Bronchial smooth muscle cell (primary cell): ENCODE measurements at places on chromosomes 2 and 18. TPM values are rescaled to one million over a fixed set of nuclear protein-coding genes. Genes with fewer than 3 reads are reported as not detected.

HOXD3 gene
- total RNA-seq, result not detected in 2 replicates

COLEC11 gene
- total RNA-seq, result not detected in 2 replicates

OXER1 gene
- total RNA-seq, result under 0.01 and 0.43 TPM in 2 replicates

SP140 gene
- total RNA-seq, result 0.32 and 0.34 TPM in 2 replicates

GRB14 gene
- total RNA-seq, result 0.17 and 4.1 TPM in 2 replicates

LDLRAD4 gene
- total RNA-seq, result 0.16 TPM in 1 of 2 replicates, not detected in the other

NT5C1B gene
- total RNA-seq, result not detected in 2 replicates

MBD2 gene
- total RNA-seq, result 30.4 and 112 TPM in 2 replicates

XDH gene
- total RNA-seq, result 0.16 and 0.17 TPM in 2 replicates

SCG2 gene
- total RNA-seq, result 0.09 and 0.63 TPM in 2 replicates

ZNF521 gene
- total RNA-seq, result 17.0 and 24.8 TPM in 2 replicates

ASTL gene
- total RNA-seq, result not detected in 2 replicates

KCNS3 gene
- total RNA-seq, result under 0.01 and 0.52 TPM in 2 replicates

ST8SIA5 gene
- 0.16 TPM in 1 of 2 replicates, not detected in the other for total RNA-seq

SELENOI gene
- total RNA-seq, result 7.3 and 11.0 TPM in 2 replicates

MOGAT1 gene
- total RNA-seq, result not detected in 2 replicates

KYNU gene
- 1.6 and 13.2 TPM in 2 replicates for total RNA-seq

TMEM198 gene
- total RNA-seq, result 0.95 and 1.3 TPM in 2 replicates

TRPM8 gene
- 0.47 TPM in 1 of 2 replicates, not detected in the other for total RNA-seq

IL1F10 gene
- not detected in 2 replicates for total RNA-seq

FNDC4 gene
- 15.2 and 19.4 TPM in 2 replicates for total RNA-seq

FN1 gene
- total RNA-seq, result 2,780 and 3,784 TPM in 2 replicates

PRSS56 gene
- total RNA-seq, result not detected in 2 replicates

LONRF2 gene
- total RNA-seq, result under 0.01 TPM in 2 replicates

GCA gene
- total RNA-seq, result 0.95 and 1.7 TPM in 2 replicates

CRYBA2 gene
- total RNA-seq, result not detected in 2 replicates

SERPINB4 gene
- not detected in 2 replicates for total RNA-seq

RNF103 gene
- 11.2 and 12.6 TPM in 2 replicates for total RNA-seq

DUSP2 gene
- 0.94 and 1.1 TPM in 2 replicates for total RNA-seq

PPP1R1C gene
- 0.47 TPM in 1 of 2 replicates, not detected in the other for total RNA-seq

TEX44 gene
- not detected in 2 replicates for total RNA-seq

ADD2 gene
- not detected in 2 replicates for total RNA-seq

RNU2-63P gene
- total RNA-seq, result 17.5 and 251 TPM in 2 replicates

ASAP2 gene
- 18.6 and 20.1 TPM in 2 replicates for total RNA-seq

MEP1B gene
- total RNA-seq, result not detected in 2 replicates

TUBB8B gene
- total RNA-seq, result not detected in 2 replicates

ATG16L1 gene
- 20.5 and 25.1 TPM in 2 replicates for total RNA-seq

NYAP2 gene
- not detected in 2 replicates for total RNA-seq

ATP6V1B1 gene
- total RNA-seq, result 0.79 and 1.3 TPM in 2 replicates

GCKR gene
- 0.16 TPM in 1 of 2 replicates, not detected in the other for total RNA-seq

CWC22 gene
- total RNA-seq, result 13.3 and 18.1 TPM in 2 replicates

PLGLB1 gene
- total RNA-seq, result 0.32 TPM in 1 of 2 replicates, not detected in the other

CBLN2 gene
- not detected in 2 replicates for total RNA-seq

COMMD1 gene
- 27.1 and 42.4 TPM in 2 replicates for total RNA-seq

ASB18 gene
- total RNA-seq, result not detected in 2 replicates

AFTPH gene
- total RNA-seq, result 17.0 and 22.9 TPM in 2 replicates

HOXD8 gene
- not detected in 2 replicates for total RNA-seq

TEKT4 gene
- not detected in 2 replicates for total RNA-seq

APLF gene
- 3.5 and 5.9 TPM in 2 replicates for total RNA-seq

VIT gene
- total RNA-seq, result 1.3 and 10.0 TPM in 2 replicates

RAB27B gene
- 0.52 and 38.5 TPM in 2 replicates for total RNA-seq

LRRC30 gene
- total RNA-seq, result not detected in 2 replicates

SLC9A4 gene
- total RNA-seq, result not detected in 2 replicates

ZNF892 gene
- 4.2 and 4.4 TPM in 2 replicates for total RNA-seq

SLC30A3 gene
- total RNA-seq, result not detected in 2 replicates

ACTR3 gene
- total RNA-seq, result 120 and 240 TPM in 2 replicates

MAP3K19 gene
- total RNA-seq, result not detected in 2 replicates

OTX1 gene
- total RNA-seq, result under 0.01 and 0.32 TPM in 2 replicates
